ENCODE measurements at places on chromosomes 12 and 14. TPM values are rescaled to one million over a fixed set of nuclear protein-coding genes. Genes with fewer than 3 reads are reported as not detected.
A peak's percentile ranks its signal among the peaks of the same experiment; 100 is the strongest.

FAM186B gene
- total RNA-seq: 0.25 TPM

DNA sequence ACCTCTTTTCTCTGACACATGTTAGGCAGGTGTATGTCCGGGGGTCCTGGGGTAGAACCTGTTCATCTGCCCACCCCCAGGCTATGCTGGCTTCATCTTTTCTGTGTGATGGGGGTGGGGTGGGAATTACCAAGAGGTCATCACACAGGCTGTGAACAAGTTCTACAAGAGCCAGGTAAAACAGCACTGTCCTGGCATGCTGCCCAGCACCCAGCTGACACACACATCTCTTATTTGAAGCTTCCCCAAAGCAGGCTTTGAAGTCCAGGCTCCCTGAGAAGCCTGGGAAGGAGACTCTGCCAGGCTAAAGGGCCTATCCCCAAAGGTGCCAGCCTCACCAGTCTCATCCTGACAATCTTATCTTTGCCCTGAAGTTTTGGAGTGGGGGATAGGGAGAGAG, 141.1 kb downstream of the ALG10 start:
- no peaks in the 10 kb centered on the region for H3K4me1 ChIP-seq
- no peak overlapping the region for H3K27ac ChIP-seq
- DNase-seq: no peak
- H3K27me3 ChIP-seq: no peaks in the 10 kb centered on the region
- no peak overlapping the region for H3K4me3 ChIP-seq

DNA sequence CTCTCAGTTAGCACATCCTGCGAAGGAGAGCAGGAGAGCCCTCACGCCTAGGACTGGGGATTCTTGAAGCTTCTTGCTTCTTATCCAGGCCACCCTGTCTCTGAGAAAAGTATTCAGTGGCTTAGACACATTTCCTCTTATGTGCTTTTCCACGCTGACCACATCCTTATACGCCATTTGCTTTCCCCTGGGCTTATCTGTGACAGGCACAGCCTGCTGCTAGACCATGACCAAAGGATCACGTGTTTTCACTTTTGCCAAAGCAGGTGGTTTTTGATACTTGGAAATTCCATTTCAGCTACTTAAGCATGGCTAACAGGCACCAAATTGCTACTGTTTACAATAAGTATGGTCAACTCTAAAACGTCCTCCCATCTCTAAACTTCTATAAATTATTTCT, 587.4 kb downstream of the AACS start:
- no peak for DNase-seq
- H3K27me3 ChIP-seq: no peaks in the 10 kb centered on the region
- H3K4me3 ChIP-seq: no peak overlapping the region
- H3K27ac ChIP-seq: no peak overlapping the region

DNA sequence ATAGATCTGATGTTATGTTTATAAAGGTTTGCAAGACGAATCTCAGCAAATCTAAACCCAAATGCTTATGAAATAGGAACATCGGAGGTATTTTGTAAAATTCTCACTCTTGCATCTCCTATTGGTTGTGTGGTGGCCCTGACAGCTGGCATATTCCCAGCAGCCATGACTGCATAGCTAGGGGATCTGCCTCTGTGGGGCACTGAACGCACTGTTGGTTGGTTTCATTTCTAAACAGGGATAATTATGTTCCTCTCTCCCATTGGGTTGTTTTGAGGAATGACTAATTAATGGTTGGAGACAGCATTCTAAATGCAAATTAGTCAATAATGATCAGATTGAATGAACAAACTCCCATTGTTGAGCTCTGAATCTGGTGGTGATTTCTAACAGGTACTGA, 2.7 kb upstream of the BEST3 start:
- H3K36me3 ChIP-seq: no peaks in the 10 kb centered on the region
- H3K4me1 ChIP-seq: peaks cover 31% of the 10 kb centered on the region
- no peaks in the 10 kb centered on the region for H3K27me3 ChIP-seq
- no peak overlapping the region for H3K4me3 ChIP-seq
- DNase-seq: no peak
- peak overlapping the region; percentile 6 for H3K27ac ChIP-seq

- H3K27me3 ChIP-seq: no peaks in the 10 kb centered on the region
- DNase-seq: no peak
- no peak overlapping the region for H3K27ac ChIP-seq
- H3K4me3 ChIP-seq: no peak overlapping the region
- no peaks in the 10 kb centered on the region for H3K36me3 ChIP-seq
- H3K4me1 ChIP-seq: no peaks in the 10 kb centered on the region
Measured at GRCh38 chr12:27462851-27463250, 16.3 kb downstream of the SMCO2 start.

DNA sequence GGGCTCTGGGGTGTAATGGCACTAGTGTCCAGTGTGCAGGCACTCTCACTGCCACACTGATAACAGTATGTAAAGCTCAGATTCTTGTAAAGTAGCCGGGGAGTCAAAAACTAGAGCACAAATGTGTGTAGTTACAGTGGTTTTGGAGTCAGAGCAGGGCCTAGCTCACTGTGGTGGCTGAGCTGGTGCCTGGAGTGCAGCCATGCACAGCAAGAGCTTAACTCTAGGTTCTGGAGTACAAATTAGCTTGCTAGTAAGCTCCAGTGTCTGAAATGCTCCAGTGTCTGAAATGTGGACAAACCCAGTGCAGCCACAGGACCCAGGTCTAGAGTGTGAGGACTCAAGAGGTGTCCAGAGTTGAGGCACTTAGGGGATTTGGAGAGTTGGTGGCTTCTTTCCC, 149.2 kb downstream of the MSRB3 start:
- no peaks in the 10 kb centered on the region for H3K4me1 ChIP-seq
- H3K27ac ChIP-seq: no peak overlapping the region
- no peak overlapping the region for H3K4me3 ChIP-seq
- H3K27me3 ChIP-seq: no peaks in the 10 kb centered on the region
- DNase-seq: no peak

GRCh38 chr14:91115986-91116770, 2.3 kb downstream of the DGLUCY start:
- H3K27me3 ChIP-seq: no peaks in the 10 kb centered on the region
- H3K27ac ChIP-seq: no peak overlapping the region
- no peak overlapping the region for H3K4me3 ChIP-seq
- H3K36me3 ChIP-seq: no peaks in the 10 kb centered on the region
- H3K4me1 ChIP-seq: peaks cover 30% of the 10 kb centered on the region

CMA1 gene
- not detected for total RNA-seq

All from neural progenitor cell (in vitro differentiated cells).